ENCODE measurements at places on chromosomes 12 and 14. TPM values are rescaled to one million over a fixed set of nuclear protein-coding genes. Genes with fewer than 3 reads are reported as not detected.

The TMEM229B gene
- 1.5 TPM for polyA plus RNA-seq

The FZD10 gene
- polyA plus RNA-seq, result 0.55 TPM

The OR4K17 gene
- polyA plus RNA-seq, result not detected

The IQSEC3 gene
- not detected for polyA plus RNA-seq

The ST8SIA1 gene
- polyA plus RNA-seq, result 0.46 TPM

The EAPP gene
- polyA plus RNA-seq, result 23.0 TPM

The CHST11 gene
- polyA plus RNA-seq, result 11.9 TPM

The CNTN1 gene
- polyA plus RNA-seq, result 19.0 TPM

The TOMM20L gene
- not detected for polyA plus RNA-seq

The ARMH4 gene
- polyA plus RNA-seq, result 0.56 TPM

The KICS2 gene
- 6.2 TPM for polyA plus RNA-seq

The MEG3 gene
- polyA plus RNA-seq, result 5.6 TPM

The SLC15A4 gene
- polyA plus RNA-seq, result 39.3 TPM

The TRPV4 gene
- polyA plus RNA-seq, result 0.46 TPM

The OTOGL gene
- 0.08 TPM for polyA plus RNA-seq

The FGF23 gene
- polyA plus RNA-seq, result not detected

The KCNC2 gene
- polyA plus RNA-seq, result not detected

The ART4 gene
- not detected for polyA plus RNA-seq

The HAL gene
- polyA plus RNA-seq, result 0.41 TPM

The TAS2R43 gene
- polyA plus RNA-seq, result not detected

The TEP1 gene
- 12.5 TPM for polyA plus RNA-seq

The CALM1 gene
- polyA plus RNA-seq, result 682 TPM

The GARIN6 gene
- polyA plus RNA-seq, result not detected

The DCD gene
- not detected for polyA plus RNA-seq

The ANO2 gene
- polyA plus RNA-seq, result 0.14 TPM

The CD163 gene
- 0.14 TPM for polyA plus RNA-seq

The IFNG gene
- not detected for polyA plus RNA-seq

The SYCP3 gene
- polyA plus RNA-seq, result 0.13 TPM

The RAD51AP1 gene
- 13.0 TPM for polyA plus RNA-seq

The CFAP54 gene
- 0.46 TPM for polyA plus RNA-seq

The STYK1 gene
- 2.0 TPM for polyA plus RNA-seq

The DENND5B gene
- 4.7 TPM for polyA plus RNA-seq

The NDUFA12 gene
- polyA plus RNA-seq, result 151 TPM

The CEBPE gene
- not detected for polyA plus RNA-seq

The IGF1 gene
- not detected for polyA plus RNA-seq

The PLEKHD1 gene
- polyA plus RNA-seq, result 0.01 TPM

The SDS gene
- polyA plus RNA-seq, result not detected

The EML5 gene
- 0.60 TPM for polyA plus RNA-seq

Measured in keratinocyte (primary cell).